ENCODE measurements at places on chromosomes 6 and 20.

- no peak for DNase-seq
Observed at GRCh38 chr20:62461157-62461556, 14.6 kb downstream of the GATA5 start.

GRCh38 chr6:100163035-100163434 is 169.0 kb upstream of the MCHR2 start:
- DNase-seq = no peak

DNA sequence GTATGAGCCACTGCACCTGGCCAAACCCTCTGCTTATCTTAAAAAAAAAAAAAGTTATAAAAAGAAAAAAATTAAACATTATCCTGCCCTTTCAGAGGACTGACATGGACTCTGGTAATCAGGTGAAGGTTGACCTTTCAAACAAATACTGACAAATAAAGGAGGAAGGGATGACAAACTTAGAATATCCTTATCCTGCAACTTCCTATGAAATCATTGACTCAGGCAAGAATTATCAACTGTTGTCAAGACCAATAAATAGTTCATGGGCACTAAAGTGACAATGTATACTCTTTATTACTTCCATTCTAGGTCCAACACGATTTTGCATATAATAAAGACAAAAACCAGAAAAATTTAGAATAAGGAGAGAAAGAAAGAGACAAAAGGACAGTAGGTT is 117.9 kb downstream of the KIF16B start:
- DNase-seq = no peak

DNA sequence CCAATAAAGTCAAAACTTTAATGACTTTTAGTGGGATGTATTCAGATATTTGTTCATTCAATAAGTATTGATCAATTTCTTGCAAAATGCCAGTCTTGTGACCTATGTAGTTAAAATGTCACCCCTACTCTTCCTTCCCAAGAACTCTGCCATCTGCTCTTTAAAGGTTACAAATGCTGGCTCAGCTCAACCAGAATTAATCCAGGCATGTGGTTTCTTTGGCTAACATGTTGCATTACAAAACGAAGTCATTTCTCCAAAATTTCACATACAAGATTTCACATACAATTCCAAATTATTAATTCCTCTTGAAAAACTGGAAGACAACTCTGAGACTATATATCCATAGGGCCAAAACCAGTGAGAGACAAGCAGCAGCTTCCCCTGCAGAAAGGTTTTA is 395.7 kb downstream of the PRKN start:
- DNase-seq = no peak

GRCh38 chr6:125888989-125889656 is 67.4 kb upstream of the HINT3 start:
- DNase-seq = peak; percentile 56

GRCh38 chr20:61757678-61758563 is 307.8 kb downstream of the TAF4 start:
- DNase-seq = peak; percentile 41

DNA sequence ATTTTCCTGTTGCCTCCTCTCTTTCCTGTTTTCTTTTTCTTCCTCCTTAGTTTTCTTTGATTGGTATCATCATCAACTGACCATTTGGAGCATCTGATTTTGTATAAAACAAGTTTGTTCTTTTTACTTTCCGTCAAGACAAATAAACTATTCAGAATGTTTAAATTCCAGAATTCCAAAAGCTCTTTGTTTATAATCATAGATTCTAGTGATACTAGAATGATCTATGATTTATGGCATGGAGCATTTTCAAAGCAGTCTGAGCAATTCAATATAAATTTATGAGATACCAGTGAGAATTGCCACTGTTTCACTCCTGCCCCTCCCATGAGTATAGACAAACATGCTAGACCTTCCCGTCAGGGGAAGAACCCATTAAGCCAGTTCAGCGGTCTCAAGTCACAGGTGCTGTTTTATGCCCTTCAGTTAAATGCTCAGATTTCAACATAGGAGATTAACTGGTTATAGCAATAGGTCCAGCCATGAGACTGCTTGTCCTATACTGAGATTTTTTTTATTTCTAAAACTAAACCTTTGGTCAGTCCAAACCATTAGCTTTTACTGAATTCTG is 60.7 kb downstream of the GRIK2 start:
- DNase-seq = no peak

- no peak for DNase-seq
Observed at GRCh38 chr6:88698661-88699060, 264.8 kb downstream of the RNGTT start.

DNA sequence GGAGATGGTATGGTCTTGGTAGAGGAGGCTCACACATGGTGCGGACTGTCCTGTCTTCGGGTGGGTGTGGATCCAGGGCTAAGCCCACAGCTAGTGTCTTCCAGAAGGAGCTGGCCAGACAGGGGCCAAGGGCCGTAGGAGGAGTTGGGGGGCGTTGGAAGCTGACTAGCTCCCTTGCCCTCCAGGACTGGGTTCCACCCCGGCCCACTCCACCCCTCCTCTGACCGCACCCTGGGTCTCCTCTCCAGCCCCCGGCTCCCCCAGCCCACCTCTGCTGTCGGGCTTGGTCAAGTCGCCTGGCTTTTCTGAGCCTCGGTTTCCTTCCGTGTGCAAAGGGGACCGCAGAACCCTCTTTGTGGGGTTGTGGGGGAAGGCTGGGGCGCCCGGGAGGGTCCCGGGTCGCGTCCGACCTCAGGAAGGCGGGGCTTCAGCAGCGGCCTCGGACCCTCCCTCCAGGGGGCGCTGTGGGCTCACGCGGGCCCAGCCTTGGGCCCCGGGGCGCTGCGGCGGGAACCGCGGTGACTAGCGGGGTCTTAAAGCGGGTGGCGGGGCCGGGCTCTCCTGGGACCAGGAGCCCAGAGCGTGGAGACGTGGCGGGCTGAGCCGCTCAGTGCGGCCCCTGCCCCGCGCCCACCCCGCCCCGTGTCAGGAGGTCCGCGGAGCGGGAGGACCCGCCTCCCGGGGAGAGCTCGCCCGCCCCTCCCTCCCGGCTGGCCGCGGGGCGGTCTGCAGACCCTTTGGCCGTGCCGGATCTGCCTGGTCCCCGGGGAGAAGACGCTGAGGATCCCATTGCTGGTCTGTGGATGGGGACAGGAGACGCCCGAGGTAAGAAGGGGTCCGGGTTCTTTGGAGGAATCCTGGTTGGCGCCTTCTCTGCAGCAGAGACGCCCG is 5.4 kb downstream of the NPBWR2 start:
- DNase-seq = no peak

DNA sequence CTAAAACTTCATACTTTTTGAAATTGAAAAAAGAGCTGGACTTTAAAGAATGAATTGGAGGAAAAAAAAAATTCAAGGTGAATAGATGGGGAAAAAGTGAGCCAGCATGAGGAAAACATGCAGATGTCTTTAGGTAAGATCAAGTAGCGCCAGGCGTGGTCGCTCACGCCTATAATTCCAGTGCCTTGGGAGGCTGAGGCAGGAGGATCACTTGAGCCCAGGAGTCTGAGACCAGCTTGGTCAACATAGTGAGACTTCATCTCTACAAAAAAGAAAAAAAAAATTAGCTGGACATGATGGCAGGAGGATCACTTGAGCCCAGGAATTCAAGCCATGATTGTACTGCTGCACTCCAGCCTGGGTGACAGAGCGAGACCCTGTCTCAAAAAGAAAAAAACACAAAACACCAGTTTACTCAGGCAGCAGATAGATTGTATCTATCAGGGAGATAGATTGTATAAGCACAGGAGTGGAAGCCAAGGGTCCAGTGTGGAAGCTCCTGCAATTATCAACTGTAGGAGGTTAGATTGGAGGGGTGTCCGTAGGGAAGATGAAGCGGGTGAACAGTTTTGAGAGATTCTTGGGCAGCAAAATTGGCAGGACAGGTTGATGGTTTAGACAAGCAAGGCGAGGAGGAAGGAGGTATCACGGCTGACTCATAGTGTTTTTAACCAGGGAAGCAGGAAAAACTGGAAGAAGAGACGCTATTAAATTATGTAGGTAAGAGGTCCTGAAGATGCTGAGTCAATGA is 97.6 kb upstream of the ZNF217 start:
- DNase-seq = no peak

GRCh38 chr6:89655122-89655521 is 16.6 kb upstream of the LYRM2 start:
- DNase-seq = peak; percentile 33

DNA sequence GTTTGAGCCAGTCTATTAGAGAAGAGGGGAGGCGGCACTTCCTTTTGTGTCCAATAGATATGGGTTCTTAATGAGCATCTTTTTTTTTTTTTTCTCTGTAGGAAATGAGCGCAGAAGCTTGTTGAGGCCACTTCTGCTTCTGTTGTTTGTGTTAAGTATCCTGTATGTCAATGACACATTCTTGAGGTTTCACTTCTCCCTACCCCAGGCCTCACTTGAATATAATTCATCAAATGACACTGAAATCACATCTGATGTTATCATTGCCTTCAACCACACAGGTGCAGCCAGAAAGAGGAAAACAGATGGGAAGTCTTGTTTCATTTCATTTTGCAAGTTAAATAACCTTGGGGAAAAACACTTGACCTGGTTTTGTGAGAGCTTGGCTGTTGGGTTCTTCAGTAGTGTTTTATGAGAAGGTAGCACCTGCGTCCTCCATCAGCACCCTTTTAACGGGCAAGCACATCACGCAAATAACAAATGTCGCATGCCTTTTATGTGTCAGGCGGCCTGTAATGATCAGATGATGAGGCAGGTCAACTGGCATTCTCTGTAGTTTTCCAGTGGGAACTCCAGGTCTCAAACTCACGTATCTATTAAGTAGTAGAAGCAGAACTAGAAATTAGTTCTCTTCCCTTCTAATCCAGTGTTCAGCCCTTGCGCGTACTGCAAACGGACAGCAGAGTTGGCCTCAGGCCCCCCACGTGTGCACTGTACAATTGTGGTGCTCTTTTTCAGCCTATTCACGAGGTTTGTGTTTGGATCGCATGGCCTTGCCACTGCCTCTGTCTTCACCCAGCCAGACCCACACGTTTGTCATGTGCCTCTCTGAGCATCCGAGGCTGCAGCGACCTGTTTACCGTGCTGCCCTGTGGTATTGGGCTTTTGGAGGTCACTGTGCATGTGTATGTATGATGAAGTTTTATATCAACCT is 23.5 kb downstream of the PLEKHG1 start:
- DNase-seq = no peak

GRCh38 chr20:21189761-21190523 is 64.1 kb downstream of the KIZ start:
- no peak for DNase-seq

DNA sequence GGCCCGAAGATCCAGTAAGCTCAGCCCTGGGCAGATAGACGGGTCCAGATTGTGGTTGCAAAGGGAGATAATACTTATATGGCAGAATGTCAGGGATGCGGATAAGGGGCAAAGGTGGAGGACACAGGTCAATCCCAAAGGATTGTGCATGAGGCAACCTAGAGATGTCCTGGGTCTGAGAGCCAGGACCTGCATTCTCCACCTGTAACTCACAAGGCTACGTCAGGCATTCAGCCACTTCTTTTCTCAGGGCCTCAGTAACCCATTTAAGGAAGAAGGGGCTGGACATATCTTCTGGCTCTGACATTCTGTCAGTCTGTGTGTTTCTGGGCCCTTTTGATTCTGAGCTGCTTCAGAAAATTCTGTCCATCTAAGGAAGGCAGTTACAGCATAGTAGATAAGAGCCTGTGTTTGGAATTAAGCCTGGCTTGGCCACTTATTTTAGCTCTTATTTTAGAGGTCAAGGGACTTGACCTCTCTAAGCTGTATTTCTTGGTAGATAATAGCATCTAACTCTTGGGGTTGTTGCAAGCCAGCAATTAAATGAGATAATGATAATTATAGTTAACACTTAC is 40.2 kb downstream of the CNBD2 start:
- no peak for DNase-seq

DNA sequence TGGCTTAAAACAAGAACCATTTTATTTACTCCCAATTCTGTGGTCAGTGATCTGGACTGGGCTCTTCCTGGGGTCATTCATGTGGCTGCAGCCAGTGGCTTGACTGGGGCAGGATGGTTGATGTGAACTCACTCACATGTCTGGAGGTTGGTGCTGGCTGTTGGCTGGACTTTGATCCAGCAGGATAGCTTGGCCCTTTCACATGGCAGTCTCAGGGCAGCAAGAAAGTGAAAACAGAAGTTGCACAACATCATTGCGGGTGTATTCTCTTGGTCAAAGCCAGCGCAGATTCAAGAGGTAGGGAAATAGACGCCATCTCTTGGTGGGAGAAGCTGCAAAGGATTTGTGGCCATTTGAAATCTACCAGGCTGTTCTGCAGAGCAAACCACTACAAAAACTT is 77.2 kb downstream of the MDGA1 start:
- DNase-seq = no peak

- DNase-seq = peak; percentile 44
Observed at GRCh38 chr6:31114970-31115849, 610 bp downstream of the PSORS1C1 start.

DNA sequence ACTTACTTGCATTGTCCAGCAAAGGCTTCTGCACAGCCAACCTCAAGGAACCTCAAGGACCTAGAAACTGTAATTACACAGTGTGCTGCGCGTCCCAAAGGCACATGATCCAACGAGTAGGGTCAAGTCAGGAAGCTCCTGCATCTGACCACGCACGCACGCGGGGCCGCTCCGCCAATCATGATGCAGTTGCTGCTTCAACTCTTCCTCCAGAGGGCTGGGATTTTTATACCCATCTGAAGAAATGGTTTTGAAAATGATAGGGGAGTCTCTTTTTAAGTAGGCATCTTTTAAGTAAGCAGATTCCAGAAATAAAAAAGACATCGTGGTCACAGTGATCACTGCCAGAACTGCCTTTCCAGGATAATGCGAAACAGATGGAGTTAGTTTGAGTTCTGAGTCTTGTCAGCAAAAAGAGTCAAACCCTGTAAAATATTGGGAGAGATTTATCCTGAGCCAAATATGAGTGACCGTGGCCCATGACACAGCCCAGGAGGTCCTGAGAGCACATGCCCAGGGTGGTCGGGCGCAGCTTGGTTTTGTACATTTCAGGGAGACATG is 34.0 kb downstream of the KIF25 start:
- DNase-seq = peak; percentile 31
